NCI-H774 (cell line): ENCODE measurements at places on chromosomes 2 and 18.
A peak's percentile ranks its signal among the peaks of the same experiment; 100 is the strongest.

- peak; percentile 23 for DNase-seq
Measured at GRCh38 chr18:35289727-35290093, 319 bp downstream of the ZSCAN30 start.

- DNase-seq: no peak
Measured at GRCh38 chr2:98849113-98849512, 86.9 kb downstream of the CRACDL start.

- DNase-seq: no peak
Measured at GRCh38 chr2:144801766-144802165, 281.8 kb upstream of the ZEB2 start.

DNA sequence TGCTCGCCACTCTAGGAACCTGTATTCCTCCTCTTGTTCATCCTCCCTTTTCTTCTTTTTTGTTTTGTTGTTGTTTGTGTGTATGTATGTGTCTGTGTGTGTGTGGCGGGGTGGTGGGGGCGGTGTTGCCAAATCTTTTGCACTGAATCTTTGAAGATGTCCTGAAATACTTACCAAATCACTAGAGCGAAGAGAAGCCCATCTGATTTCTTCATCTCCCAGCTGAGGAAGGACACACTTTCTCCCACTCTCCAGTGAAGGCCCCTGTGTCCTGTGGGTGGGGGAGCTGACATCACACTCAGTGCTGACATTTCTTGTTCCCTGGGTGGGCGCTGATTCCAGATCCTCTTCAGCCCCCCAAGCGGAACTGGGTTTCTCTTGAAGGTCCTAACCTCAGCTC, 74.5 kb downstream of the NEDD4L start:
- DNase-seq: no peak

DNA sequence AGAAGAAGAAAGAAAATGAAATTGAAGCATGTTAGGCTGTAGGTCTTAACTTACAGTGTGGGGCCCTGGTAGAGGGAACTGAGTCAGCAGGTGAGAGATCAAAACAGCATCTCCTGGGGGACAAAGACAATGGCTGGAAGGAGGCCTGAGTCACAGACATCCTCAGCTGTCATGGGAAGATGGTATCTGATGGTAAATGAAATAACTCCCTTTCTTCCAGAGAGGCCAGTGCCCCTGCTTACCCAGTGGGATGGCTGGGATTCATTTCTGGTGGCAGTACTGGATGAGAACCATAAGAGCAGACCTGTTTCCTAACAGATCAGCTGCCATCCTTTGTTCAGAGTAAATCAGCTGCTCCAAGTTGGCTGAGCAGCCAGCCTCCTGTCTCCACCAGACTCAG, 251.3 kb upstream of the EPAS1 start:
- no peak for DNase-seq

DNA sequence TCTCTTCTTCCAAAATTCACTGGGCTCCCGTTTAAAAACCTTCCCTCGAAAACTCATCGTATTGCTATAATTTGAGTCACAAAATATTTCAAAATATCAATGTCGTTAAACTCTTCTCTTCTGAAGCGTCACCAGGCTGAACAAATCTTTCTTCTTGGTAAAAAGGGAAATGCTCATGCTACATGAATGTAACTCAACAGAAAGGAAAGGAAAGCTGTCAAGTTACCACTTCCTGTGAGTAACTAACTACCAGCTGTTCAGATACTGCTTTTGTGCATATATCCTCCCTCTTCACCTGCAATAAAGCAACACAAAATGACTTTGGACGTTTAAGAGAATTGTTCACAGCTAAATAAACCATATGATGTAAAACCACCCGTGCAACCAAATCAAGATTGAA, 95.4 kb downstream of the DOCK10 start:
- no peak for DNase-seq

- no peak for DNase-seq
Measured at GRCh38 chr2:203733684-203734083, 27.2 kb downstream of the CD28 start.

DNA sequence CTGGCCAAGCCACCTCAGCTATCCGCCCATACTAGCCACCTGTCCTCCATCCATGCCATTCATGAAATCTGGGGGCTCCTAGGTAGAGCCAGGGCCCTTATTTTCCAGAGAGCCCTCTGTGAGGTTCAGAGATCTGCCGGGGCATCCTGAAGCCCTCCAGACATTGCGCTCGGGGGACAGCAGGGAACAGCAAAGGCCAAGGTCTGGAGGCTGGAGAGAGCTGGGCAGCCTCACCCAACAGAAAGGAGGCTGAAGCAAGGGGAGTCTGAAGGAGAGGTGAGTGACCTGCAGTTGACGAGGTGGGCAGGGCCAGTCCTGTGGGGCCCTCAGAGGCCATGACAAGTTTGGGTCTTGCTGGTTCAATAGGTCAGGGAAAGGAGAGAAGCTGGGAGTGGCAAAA, 8.6 kb upstream of the DES start:
- DNase-seq: no peak

- DNase-seq: no peak
Measured at GRCh38 chr2:39422700-39423099, 14.4 kb downstream of the MAP4K3 start.

DNA sequence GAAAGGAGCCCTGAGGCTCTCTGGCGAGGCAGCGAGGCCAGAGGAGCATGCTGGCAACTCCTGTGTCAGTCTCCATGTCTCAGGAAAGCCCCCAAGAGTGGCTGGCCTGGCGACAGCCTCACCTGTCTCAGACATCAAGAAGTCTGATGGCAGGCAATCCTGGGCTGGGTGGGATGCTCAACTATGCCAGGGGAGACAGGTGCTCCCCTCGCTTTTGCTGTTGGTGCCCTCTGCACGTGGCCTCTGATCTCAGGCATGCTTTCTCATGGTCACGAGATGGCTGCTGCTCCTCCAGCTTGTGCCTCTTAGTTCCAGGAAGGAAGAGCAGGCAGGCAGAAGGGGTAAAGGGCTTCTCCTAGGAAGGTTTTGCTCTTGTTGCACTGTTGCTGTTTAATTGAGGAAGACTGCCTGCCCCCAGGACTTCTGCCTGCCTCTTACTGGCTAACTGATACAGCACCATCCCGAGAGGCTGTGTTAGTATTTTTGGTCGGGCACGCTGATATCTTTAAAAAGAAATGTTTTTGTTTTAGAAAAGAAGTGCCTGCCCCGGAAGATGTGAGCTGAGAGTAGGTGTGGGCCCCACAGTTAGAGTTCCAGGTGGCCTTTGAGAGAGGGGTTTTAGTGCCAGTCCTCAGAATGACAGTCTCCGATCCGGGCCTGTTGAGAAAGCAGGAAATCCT, 344.8 kb upstream of the HS6ST1 start:
- no peak for DNase-seq

GRCh38 chr18:46657115-46657955, at the start of gene LOXHD1:
LOXHD1 (minus strand) TSS chr18:46657220; CDS start chr18:46657033, 187 bp downstream.
- DNase-seq: no peak

DNA sequence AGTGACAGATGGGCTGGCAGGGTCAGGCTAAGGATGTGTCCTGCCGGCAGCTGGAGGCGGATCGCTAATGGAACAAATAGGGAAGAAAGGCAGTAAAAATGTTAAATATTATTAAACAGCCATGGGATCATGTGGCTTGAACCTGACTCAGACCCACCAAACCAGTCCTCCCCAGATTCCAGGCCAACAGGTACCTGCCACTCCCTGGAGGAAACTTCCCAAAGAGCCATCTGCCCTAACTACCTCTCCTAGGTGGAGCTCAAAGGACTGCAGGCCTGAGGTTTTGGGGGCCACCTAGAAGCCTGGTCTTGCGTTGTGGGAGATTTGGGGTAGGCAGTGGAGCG, 34.3 kb downstream of the CIB4 start:
- DNase-seq: no peak

GRCh38 chr2:118521272-118521671, 326.2 kb downstream of the EN1 start:
- no peak for DNase-seq

- DNase-seq: no peak
Measured at GRCh38 chr2:188628989-188629752, 337.5 kb downstream of the GULP1 start.

DNA sequence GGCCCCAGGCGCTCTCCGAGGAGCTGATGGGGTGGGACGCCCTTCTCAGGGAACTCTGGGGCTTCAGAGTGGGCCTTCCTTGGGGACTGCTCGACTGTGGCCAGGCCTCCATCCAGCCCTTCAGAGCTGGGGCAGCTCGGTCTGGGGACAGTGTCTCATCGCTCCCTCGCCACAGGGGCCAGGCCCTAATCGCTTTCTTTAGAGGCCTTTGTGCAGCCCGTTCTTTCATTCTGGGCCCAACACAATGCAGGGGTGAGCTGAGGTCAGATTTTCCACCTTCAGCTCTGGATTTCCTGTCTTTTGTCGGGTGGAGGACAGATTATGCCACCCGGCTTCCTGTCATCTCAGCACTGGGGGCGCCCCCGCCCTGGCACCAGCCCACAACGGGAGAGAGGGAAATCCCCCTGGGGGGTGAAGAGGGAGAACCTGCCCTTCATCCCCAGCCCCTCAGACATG, 25.2 kb downstream of the MYCN start:
- no peak for DNase-seq

DNA sequence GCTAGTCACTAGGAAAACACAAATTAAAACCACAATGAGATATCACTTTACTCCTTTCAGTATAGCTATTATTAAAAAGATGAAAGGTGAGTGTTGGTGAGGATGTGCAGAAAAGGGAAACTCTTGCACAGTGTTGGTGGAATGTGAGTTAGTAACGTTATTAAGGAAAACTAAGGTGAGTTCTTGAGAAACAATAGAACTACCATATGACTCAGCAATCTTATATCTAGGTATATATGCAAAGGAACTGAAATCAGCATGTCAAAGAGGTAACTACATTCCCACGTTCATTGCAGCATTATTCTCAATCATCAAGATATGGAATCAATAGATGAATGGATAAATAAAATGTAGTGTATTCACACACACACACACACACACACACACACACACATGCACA, 117.3 kb upstream of the HNMT start:
- no peak for DNase-seq

- no peak for DNase-seq
Measured at GRCh38 chr18:54294274-54294673, 25.0 kb downstream of the POLI start.

DNA sequence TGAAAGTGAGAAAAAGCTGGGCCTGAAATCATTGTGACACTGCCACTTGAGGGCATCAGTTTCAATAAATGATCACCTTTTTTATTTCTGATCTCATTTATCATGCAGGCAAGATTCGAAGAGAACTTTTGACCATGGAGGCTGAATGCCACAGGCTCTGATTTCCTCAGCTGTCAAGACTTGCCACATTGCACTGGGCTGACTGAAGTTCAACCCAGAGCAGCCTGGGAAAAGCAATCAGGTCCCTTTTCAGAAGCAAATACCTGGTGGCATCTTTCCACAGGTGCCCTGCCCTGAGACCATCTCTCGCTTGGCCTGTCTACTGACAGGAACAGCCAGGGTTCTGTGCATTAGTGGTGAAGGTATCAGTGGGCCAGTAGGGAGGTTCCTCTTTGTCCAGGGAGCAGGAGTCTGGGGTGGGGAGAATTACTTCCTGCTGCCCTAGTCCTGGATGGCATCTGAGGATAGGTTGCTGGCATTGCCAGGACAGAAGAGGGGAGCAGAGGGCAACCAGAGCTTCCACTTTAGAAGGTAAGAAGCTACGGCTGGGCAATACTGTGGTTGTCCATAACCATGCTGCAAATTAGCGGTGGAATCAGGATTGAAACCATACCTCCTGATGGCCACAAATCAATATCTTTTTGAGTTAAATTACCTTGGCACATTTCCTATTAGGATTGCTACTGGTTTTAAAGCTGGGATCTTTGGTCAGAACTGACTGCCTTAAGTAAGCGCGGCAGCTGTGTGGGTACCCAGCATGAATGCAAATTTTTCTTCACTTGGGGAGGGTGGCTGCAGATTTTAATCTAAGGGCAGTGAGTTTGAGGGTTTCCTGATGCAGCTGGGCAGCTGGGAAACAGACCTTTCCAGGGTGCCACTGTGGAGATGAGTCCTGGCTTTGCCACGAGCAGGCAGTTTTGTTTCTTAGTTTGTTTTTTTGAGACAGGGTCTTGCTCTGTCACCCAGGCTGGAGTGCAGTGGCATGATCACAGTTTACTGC, 394.5 kb downstream of the ALK start:
- no peak for DNase-seq

GRCh38 chr2:233449081-233449901, 95.0 kb downstream of the DGKD start:
- DNase-seq: no peak

GRCh38 chr2:7703048-7703447, 785.8 kb downstream of the RNF144A start:
- DNase-seq: no peak

DNA sequence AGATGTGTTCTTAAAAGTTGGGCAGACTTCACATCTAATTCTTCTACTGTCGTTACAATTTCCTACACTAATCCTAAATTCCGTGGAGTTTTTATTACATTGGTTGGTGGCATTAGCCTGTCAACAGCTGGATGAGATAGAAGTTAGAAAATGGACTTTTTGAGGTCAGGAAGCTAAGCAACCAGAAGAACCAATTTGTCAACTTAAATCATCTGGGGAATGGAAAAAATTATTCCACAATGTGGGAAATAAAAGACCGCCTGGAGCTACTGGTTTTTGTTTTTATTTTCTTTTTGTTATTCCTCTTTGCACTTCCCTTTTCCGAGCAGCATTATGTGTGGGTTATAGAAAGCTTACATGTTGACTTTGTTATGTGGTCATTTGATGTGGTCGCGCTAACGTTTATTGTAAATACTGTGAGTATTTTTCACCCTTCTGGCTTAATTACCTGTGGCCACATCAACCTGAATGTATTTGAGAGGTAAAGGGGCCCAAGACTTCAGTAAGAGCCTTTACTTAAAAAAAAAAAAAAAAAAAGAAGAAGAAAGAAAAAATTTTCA, 75.3 kb downstream of the PTPRM start:
- no peak for DNase-seq

- DNase-seq: no peak
Measured at GRCh38 chr2:101991721-101992145, at the start of gene IL1R2. IL1R2 (plus strand) TSS chr2:101991960; CDS start chr2:102008576, 16,616 bp downstream.

DNA sequence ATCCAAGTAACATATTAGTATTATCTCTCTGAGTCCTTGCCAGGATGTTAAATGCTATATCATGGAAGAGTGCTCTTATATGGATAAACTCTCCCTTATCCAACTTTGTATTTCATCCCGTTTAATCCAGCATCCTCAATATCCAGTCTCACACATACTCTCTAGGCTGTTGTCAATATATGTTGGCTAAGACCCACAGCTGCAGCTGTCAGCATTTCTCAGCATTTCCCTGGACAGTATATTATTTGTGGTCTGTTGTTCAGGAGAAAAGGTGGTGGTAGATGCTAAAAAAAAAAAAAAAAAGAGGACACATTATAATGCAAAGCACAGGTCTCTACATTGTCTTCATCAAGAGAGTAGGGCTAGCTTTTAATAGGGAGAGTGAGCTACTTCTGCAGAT, 1368.0 kb upstream of the ZEB2 start:
- DNase-seq: no peak

GRCh38 chr2:69043736-69044400, 30.9 kb downstream of the ANTXR1 start:
- no peak for DNase-seq

GRCh38 chr2:169828141-169828811, 1.0 kb downstream of the UBR3 start:
- DNase-seq: no peak

DNA sequence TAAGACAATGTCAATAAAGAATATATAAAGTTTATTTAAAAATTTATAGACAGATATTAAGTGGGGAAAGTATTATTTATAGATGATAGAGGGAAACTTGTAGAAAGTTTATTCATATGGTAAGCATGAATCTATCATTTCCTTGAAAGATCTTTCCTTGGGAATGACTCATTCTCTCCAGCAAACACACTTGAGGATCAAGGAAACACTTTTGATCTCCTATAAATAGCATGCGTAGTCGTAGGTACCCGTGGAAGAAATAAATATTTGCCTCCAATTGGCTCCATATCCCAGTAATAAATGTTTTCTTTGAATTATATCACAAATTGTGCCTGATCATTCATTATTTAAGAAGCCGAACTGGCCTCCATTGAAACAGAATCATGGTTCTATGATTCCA, 483.4 kb downstream of the RNF144A start:
- DNase-seq: no peak
